Lower leg skin (tissue), 4 donors: ENCODE measurements at places on chromosomes 5 and 9. TPM values are rescaled to one million over a fixed set of nuclear protein-coding genes. Genes with fewer than 3 reads are reported as not detected.

Gene CNTRL
- 7.7 TPM for total RNA-seq

Gene PCDHB8
- 1.2 TPM for total RNA-seq

Gene PDCD1LG2
- 0.63 TPM for total RNA-seq

Gene SPTLC1
- 80.5 TPM for total RNA-seq

Gene PPP1R2B
- not detected for total RNA-seq

Gene IRX2
- 31.6 TPM for total RNA-seq

Gene GFI1B
- not detected for total RNA-seq

Gene SOHLH1
- not detected for total RNA-seq

Gene TGFBI
- 312 TPM for total RNA-seq

Gene PTCH1
- total RNA-seq, result 25.6 TPM

Gene OR1L4
- total RNA-seq, result not detected

Gene PHF24
- 2.1 TPM for total RNA-seq

Gene CFAP90
- 0.32 TPM for total RNA-seq

Gene RLN1
- not detected for total RNA-seq

Gene BTNL9
- 26.6 TPM for total RNA-seq

Gene SUSD3
- total RNA-seq, result 6.7 TPM

Gene SIT1
- total RNA-seq, result not detected

Gene DDX46
- 23.8 TPM for total RNA-seq

Gene ADGRD2
- not detected for total RNA-seq

Gene LRRC19
- total RNA-seq, result not detected

Gene DIRAS2
- total RNA-seq, result 2.1 TPM

Gene FCN1
- 0.83 TPM for total RNA-seq
